ENCODE measurements at places on chromosomes 5 and 9. TPM values are rescaled to one million over a fixed set of nuclear protein-coding genes. Genes with fewer than 3 reads are reported as not detected.

The PCDHB2 gene
- total RNA-seq = 3.6 TPM

The ADAMTS6 gene
- 5.8 TPM for total RNA-seq

The BTNL3 gene
- not detected for total RNA-seq

The KIAA1191 gene
- total RNA-seq = 74.5 TPM

The FAM120AOS gene
- total RNA-seq = 41.2 TPM

Measured in left lung (tissue), 14 donors.